ENCODE measurements at places on chromosomes 12 and 14. TPM values are rescaled to one million over a fixed set of nuclear protein-coding genes. Genes with fewer than 3 reads are reported as not detected.

DNA sequence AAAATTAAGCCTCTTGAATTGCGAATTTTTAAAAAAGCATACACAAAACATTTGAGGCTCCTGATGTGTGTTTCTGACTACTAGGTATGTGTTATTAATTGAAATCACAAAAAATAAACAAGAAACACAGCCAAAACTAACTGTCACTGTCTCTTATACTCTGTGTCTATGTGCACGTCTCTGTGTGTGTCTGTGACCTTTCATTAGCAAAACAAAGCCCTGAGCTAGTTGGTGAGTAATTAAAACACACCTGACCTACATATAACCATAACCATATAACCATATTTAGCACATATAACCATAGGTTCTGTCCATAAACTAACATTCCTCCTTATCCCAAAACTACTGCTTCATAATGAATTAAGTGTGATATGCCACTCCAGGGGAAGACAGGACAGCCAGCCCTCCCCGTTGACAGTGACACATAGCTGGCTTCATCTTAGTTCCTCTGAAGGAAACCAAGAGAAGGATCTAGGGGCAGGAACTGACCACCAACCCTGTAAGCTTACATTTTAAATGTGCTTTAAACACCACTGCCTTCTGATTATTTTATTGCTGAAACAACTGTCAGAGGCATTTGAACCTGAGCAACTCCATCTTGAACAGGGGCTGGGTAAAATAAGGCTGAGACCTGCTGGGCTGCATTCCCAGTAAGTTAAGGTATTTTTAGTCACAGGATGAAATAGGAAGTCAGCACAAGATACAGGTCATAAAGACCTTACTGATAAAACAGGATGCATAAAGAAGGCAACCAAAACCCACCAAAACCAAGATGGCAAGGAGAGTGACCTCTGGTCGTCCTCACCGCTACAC is 106.7 kb downstream of the PPP2R5E start:
- no peak for DNase-seq

NID2 gene
- 20.1 TPM for total RNA-seq

GLS2 gene
- total RNA-seq = 5.2 TPM

KRT86 gene
- total RNA-seq = not detected

PROX2 gene
- not detected for total RNA-seq

DNA sequence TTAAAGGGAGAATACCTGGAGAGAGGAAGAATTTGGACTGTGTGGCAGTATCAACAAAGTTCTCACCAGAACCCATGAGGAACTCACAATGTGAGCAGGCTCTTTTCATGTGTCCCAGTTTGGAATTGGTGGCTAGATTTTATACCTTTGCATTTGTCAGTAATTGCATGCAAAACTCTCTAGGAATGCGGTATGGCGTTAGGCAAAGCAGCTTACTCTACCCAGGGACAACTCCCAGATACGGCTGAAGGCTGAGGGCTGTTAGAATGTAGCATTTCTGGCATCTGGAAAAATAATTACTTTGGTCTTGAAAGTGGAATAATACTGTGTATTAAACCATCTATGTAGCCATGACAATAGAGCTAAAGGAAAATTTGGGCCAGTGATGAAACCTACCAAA is 635.5 kb downstream of the SLC16A7 start:
- DNase-seq = no peak

NAV3 gene
- 16.2 TPM for total RNA-seq

GRCh38 chr14:68741839-68742470 is 50.9 kb downstream of the ZFP36L1 start:
- no peak for DNase-seq

DNA sequence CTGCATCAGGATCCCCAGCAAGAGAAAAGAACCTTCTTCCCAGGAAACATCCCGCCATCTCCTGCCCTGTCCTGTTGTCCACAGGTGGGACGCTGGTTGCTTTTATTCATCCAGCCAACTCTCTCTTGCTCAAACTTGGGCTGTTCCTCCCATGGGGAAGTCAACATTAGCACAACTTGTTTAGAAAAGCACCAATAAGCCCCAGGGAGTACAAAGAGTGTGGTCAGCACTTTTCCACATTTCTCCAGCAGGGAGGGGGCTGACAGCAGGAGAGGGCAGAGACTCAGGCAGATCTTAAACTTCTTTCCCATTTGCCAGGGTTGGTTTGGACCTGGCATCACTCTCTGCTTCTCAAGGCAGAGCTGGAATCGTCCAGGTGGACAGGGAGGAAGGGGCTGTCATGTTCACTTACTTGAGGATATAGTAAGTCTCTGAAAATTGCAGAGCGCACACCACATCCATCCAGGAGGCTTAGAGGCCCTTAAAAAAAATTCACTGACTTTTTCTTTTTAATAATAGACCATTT is 74.9 kb downstream of the RBM19 start:
- DNase-seq = no peak

- DNase-seq = no peak
Observed at GRCh38 chr12:65051218-65051617, 69.9 kb downstream of the WIF1 start.

FAM181A gene
- total RNA-seq = not detected

TAS2R43 gene
- total RNA-seq = 7.1 TPM

DNA sequence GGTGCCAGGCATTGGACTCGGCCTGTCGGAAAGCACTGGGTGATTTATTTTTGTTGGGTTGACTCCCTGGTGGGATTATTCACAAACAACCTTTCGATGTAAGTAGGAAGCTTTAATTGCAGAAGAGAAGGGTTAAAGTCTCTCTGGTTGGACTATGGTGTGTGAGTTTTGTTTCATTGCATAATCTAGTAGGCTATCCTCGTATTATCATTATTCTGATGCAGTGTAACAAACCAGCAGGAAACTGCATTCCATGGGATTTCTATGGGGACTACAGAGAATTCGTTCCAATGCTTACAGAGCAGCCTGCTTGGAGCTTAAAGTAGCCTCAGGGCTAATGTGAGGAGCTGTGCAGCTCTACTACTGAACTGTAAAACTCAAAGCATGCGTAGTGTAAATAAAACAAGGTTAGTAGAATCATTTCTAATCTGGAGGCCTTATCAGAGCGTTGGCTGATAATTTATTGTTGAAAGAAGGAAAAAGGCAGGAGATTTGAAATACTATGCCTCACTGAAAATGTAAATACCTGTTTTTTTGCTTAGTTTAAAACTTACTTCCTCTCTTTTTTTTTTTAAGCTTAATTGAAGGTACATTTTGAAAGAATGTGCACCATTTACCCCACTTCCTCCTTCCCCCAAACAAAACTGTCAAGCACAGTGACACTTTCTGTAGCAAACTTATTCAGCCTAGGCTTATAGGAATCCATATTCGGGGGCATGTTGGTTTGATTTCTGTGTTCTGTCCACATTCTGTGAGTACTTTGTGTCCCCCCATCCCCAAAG is 226.7 kb downstream of the NPAS3 start:
- DNase-seq = no peak

GRCh38 chr14:70987041-70987440 is 79.8 kb downstream of the PCNX1 start:
- no peak for DNase-seq

GRCh38 chr14:94685166-94685581 is 73.0 kb downstream of the SERPINA3 start:
- no peak for DNase-seq

TMEM63C gene
- total RNA-seq = 27.0 TPM

DNA sequence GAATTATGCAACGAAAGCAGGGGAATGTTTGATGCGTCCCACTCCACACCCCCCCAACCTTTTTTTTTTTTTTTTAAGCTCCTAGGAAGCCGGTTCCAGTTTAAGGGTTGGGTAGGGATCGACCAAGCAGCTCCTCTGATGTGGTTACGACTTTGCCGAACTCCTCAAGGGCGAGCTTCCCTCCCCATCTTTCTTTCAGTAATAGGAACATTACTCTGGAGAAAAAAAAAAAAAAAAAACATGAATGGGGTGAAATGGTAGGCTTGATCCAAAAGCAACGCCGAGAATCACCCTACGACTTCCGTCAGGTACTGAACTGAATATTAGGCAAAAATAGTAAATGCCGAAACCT is 9.6 kb downstream of the BMP4 start:
- no peak for DNase-seq

DNA sequence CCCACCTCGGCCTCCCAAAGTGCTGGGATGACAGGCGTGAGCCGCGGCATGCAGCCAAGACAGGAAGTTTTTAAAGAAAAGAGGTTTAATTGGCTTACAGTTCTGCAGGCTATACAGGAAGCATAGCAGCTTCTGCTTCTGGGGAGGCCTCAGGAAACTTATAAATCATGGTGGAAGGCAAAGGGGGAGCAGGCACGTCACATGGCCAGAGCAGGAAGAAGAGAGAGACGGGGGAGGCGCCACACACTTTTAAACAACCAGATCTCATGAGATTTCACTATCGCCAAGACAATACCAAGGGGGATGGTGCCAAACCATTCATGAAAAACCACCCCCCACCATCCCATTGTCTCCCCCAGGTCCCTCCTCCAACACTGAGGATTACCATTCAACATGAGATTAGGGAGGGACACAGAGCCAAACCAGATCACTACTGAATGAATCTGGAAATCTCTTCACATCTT is 14.1 kb downstream of the CCDC63 start:
- DNase-seq = no peak

GRCh38 chr12:68641138-68641537 is 30.4 kb downstream of the RAP1B start:
- DNase-seq = no peak

CATSPERB gene
- 5.2 TPM for total RNA-seq

DNA sequence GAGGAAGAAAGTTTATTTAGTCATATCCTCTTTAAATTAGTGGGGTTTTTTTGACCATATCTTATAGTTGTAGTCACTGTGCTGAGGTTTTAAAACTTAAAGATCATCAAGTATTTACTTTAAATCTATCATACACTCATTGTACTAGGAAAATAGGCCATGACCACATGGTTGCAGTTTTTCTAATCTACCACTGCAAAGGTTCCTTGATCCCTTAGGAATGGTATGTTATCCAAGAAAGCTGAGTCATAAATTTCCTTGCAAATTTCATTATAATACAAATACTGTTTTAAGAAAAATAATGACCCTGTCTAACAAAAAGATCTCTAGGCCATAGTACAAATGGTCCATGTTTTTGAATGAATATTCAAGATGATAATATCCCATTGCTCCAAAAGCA is 74.7 kb downstream of the DBX2 start:
- DNase-seq = no peak

- no peak for DNase-seq
Observed at GRCh38 chr14:59492384-59492783, 8.1 kb downstream of the JKAMP start.

All from vagina (tissue), 2 donors.